ENCODE measurements at places on chromosomes 2 and 18.

GRCh38 chr18:34650121-34650545, 60.0 kb upstream of the DTNA start:
- DNase-seq: no peak

DNA sequence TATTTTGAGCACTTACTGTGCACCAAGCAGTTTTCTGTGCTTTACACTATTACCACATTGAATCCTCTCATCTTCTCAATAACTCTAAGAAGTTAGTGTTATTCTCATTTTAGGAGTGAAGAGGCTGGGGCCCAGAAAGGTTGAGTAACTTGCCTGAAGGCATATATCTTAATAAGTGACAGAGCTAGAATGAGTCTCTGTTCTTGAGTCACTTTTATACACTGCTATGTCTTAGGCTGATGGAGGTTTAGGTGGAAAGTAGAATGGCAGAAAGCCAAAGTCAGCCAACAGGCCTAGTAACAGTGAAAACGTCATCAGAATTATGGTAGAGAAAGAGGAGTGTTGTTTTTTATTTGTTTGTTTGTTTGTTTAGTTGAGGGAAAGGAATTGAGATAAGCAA, 27.9 kb upstream of the RPE start:
- no peak for DNase-seq

DNA sequence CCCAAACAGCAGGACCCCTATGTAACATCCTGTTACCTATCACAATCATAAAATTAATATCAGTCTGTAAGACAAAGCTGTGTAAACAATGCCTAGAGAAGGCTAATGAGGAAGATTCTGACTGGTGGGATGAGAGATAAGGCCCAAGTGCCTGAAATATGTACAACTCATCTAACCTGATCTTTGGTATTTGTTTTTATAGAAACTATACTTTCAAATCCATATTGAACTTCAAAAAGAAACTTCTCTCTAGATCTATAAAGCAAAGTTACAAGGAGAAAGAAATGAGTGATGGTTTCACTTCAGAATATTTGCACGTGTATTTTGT, 36.1 kb upstream of the ITGA4 start:
- DNase-seq: no peak

DNA sequence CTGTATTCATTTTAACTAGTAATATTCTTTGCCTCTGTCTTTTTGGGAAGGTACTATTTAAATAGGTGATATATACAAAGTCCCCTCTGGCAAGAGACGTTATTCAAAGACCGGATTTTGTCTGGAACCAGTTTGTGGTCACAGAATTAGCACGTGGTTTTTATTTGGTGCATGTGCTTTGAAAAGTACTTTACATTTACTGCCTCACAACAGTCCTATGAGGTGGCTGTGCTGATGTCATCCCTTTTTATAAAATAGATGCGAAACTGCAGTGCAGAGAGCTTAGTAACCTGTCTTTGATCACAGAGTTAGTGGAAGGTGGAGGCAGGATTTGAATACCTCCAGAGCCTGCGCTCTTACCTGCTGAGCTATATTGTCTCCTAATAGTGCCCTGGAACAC, 4.0 kb downstream of the LPIN1 start:
- no peak for DNase-seq

DNA sequence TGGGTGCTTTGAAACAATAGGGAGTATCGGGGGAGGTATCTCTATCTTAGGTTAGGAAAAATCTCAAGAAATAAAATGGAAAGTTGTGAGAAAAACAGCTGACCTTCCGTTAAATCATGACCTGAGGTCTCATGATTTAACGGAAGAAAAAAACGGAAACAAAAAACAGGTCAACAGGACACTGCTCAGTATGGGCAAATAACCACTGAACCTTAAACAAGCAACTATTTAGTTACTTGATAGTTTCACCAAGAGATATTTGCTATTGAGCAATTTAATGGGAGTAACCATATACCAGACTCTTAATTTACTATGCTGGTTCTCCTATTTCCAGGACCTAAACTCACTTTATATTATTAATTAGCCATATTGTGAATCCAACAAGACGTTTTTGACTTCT, 150.8 kb downstream of the PARD3B start:
- no peak for DNase-seq

- DNase-seq: no peak
These were observed 83.1 kb downstream of the FARSB start for GRCh38 chr2:222572751-222573174.

- no peak for DNase-seq
These were observed 152.7 kb upstream of the PTPRM start for GRCh38 chr18:7414459-7414858.

GRCh38 chr2:221353201-221353600, 218.9 kb downstream of the EPHA4 start:
- no peak for DNase-seq

DNA sequence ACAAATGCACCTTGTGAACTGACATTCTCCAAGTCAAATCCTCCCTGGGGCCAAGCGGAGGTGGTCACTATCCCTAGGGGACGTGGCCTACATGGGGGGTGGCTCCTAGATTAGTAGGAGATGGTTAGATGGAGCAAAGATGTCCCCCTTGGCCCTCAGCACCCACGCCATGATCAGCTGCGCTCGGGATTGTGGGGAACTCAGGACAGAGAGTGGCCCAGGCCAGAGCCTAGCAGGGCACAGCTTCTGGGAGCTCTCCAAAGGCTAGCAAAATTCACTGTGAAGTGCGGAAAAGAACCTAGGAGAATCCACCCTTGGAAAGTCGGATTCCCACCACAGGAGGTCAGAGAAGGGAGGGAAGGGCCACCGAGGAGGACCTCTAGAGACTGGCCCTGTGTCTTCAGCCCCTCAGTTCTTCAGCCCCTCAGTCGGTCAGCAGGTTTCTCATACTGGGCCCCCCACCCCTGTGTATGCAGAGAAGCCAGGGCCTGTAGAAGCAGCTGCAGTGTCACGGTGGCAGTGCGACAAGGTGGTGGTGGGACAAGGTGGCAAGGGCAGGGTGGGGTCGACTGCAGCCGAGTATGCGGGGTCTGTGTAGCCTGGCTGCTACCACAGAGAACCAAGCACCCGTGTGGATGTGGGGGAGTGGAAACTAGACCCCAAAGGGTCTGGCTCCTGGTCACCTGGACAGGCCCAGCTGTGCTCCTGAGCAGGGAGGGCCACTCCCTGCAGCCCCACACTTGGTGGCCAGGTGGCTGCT, 18.4 kb downstream of the GPR55 start:
- DNase-seq: no peak

DNA sequence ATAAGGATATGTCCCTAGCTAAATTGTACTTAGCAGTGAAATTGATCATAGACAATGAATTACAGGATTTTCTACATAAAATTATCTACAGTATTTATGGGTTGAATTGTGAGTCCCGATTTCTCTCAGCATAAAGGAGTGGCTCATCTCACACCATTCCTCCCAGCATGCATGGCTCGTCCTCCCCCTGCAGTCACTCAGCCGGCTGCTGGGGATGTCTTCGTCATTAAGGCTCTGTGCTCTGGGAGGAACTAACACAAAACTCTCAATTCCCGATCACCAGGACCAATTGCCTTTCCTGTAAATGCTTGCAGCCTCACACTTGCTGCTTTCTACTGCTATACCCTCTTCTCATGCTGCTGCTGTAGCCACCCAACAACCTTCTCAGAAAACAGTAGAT, 75.9 kb downstream of the TXNL1 start:
- DNase-seq: no peak

DNA sequence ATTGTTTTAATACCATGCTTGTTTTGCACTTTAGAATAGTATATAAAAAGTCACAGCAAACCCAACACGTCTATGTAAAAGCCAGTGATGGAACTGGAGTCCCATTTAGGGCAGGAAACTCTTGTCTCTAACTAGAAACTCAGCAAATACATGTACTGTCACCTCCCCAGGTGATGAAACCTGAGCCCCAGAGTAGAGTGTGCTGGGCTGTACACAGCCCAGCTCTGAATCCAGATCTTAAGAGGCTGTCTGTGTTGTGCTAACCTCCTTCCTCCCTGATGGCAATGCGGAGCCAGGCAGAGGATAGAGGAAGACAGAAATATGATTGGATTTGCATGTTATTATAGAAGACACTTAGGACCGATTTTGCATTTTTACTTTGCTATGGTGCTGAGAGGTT, 317.5 kb upstream of the TRIB2 start:
- DNase-seq: no peak

GRCh38 chr2:239903210-239903609, 121.9 kb downstream of the NDUFA10 start:
- no peak for DNase-seq

DNA sequence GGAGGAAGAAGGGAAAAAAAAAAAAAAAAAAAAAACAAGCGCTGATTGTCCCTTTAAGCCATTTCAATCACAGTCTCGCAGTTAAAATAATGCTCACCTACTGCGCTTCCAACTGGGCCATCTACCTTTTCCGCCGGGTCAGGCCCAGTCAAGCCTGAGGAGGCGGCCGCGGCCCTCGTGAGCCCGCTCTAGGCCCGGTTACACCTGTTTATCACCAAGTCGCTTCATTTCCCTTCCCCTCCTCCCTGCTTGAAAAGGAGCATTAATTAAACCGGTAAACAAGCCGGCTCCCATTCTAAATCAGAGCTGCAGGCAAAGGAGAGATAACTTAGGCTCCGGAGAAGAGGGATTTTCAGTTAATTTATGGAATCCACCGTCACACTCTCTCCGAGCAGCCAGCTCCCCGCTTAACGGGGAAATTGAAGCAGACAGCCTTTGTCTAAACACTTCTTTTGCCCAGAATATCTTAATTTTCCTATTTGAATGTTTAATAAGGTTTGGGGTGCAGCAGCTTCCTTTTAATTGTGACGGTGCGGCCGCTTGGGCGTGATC, 140.1 kb upstream of the SIX3 start:
- DNase-seq: no peak

DNA sequence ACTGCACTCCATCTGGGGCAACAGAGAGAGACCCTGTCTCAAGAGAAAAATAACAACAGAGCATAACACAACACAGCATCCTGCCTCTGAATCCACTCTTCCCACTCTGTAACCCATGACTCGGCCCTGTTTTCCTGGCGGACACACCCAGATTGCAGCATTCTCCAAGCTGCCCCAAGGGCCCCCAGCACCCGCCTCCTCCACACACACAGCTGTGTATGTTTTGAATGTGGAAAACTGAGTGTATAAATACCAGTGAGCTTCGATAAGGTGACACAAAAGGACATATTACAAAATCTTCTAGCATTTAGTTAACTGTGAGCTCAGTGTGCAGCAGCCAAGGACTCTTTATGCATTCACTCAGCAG, 13.0 kb downstream of the IMPA2 start:
- DNase-seq: no peak

DNA sequence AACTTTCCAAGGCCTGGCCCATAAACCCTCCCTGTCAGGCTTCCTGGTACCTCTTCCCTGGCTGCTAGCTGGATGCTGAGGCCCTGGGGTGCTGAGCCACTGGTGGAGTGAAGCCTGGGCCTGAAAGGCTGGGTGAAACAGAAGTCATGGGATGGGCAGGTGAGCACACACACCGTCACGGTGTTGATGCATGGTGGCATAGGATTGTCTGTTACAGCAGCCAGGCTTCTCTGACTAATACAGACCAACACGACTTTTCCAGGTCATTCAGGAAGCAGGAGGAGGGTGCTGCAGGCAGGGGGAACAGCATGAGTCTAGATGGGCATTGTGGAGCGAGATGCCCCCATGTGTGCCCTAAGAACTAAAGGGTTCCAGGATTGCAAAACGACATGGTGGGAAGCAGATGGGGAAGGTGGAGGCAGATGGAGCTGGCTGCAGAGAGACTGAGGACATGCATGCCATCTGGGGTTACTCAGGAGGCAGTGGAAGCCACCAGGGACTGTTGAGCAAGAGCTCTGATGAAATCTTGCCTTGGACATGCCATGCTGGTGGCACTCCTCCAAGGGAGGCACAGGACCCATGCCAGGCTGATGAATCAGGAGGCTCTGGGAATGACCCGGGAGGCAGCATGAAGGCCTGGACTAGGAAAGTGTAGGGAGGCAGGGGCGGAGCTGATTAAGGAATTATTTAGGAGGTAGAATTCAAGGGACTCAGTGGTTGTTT, 480.9 kb downstream of the TSN start:
- DNase-seq: no peak

GRCh38 chr2:33275689-33276444, 200.6 kb upstream of the RASGRP3 start:
- DNase-seq: no peak

DNA sequence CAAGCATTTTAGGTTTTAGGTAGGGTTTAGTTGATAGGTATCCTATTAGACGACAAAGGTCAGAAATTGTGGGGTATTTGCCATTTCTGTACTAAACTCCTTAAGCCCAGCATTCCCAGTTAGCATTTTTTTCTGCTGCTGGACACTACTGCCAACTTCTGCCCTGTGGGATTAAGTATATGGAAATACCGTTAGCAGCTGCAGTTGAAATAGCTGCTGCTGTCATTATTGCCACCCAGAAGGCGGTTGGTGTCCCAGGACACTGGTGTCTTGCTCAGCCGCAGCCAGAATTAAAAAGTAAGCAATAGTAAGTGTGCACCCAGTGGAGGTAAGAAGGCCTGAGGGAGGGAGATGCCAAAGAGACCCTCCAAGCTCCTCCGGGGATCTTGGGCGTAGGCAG, 1.9 kb upstream of the UXS1 start:
- no peak for DNase-seq

GRCh38 chr2:173043476-173043875, 32.2 kb upstream of the MAP3K20 start:
- DNase-seq: no peak

DNA sequence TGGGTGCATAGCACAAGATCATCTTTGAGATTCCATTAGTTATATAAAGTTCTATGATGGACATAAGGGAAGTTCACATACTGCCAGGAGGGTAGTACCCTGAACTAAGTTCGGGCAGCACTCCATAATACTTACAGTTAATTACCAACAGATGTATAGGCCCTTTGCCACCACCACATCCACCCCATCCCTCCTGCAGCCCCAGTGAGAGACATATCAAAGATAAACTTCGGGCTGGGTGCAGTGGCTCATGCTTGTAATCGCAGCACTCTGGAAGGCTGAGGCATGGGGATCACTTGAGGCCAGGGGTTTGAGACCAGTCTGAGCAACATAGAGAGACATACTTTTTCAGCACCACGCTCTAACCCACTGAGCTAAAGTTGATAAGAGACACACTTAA, 46.4 kb upstream of the NPAS2 start:
- DNase-seq: no peak

DNA sequence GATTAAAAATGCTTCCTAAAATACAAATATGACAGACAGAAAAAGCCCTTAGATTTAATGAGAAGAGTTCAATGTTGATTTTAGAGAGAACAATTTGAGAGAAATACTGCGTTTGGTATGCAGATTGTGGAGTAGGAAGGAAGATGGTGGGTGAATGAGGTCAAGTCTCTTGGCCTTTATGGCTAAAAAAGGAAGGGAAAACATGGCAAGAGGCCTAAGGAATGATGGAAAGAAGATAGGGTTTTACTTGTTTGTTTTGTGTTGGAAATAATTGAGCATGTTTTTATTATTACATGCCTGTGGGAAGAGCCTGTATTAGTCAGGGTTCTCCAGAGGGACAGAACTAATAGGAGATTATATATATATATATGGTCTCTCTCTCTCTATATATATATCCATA, 318.1 kb downstream of the TRIB2 start:
- no peak for DNase-seq

GRCh38 chr2:132479155-132479554, 62.5 kb downstream of the GPR39 start:
- no peak for DNase-seq

Measured in T-helper 2 cell (primary cell).